Pancreas (tissue), 10 donors: ENCODE measurements at places on chromosomes 2 and 18.

DNA sequence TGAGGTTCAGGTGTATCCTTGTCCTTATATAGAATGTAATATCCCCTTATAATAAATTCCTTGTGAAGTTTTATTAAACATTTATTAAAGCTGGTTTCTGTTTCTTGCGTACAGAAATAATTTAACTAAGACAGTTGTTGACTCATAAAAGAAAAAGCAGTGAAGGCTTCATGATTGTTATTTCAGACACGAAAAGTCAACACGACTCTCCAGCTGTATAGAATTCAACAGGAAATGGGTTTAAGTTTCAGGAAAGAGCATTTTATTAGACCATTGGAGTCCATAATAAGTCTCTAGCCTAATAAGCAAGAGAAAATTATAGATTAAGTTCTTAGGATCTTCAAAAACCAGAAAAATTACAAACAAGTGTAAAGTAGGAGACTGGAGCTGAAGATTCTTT lies 62.2 kb downstream of the KCNE4 start:
- DNase-seq: no peak

DNA sequence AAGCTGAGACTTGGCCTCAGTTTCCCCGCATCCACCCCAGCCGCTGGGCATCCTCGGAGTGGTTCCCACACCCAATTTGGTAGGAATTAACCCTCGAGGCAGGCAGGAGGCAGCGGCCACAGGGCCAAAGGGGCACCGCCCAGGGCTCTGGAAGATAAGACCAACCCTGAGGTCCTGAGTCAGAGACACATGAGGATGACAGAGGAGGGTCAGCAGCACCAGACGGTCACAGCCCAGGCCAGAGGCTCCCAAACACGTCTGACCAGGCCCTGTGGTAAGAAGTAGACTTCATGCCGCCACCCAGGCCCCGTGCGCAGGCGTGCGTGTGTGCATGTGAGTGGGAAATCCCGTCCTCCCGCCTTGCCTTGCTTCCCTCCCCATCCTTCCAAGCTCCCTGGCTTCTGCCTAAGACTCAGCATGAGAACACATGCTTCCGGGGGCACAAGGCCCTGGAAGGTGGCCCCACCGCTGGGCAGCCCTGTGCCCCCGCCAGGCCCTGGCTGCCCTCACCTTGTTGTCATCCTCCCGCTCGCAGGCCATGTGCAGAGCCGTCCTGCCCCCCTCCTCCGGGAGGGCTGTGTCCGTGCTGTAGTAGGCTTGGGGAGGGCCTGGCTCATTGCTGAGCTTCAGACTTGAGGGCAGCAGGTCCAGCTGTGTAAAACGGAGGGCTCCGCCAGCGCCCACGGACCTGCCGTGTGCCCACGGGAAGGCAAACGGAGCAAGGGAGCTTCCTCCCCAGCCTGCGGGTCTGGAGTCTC lies 46.3 kb downstream of the ANKMY1 start:
- no peak for DNase-seq

DNA sequence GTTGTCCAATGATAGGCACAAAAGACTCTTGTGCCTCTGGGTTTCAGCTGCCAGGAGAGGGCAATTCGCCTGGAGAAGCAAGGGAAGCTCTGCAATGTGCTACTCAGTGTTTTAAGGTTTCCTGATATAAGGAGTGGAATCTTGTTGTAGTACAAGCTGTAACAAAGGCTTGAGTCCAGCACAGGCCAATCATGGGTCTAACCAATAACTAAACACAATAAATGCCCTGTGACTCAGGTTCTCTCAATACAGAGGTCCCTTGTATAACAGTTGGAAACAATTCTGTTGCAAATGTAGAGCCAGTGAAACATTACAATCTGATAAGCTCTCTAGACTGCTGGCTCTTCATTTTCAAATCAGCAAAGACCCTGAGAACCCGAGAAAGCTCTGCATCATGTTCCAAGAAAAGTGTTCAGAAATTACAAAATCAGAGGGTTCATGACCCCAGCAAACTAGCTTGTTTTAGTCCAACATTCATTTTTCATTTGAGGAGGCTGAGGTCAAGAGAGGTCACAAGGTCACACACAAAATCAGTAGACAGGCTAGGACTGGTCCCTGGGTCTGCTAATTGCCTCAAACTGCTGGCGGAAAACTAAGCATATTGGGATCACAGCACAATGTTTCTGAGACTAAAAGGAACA lies 59.0 kb upstream of the DNMT3A start:
- no peak for DNase-seq

DNA sequence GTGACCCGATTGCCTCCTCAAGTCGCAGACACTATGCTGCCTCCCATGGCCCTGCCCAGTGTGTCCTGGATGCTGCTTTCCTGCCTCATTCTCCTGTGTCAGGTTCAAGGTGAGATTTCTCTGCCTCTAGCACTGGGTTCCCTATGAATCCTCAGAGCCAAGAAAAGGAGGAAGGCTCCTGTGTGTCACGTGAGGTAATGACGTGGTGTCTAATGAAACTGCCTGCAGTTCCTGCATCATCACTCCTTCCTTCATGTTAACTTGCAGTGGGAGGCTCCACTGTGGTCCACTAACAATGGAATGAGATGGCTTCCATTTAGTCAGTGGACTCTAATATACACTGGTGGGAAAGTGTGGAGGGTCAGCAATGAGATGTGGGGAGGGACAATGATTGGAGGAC lies 559 bp downstream of the REG3G start:
- peak; percentile 26 for DNase-seq

DNA sequence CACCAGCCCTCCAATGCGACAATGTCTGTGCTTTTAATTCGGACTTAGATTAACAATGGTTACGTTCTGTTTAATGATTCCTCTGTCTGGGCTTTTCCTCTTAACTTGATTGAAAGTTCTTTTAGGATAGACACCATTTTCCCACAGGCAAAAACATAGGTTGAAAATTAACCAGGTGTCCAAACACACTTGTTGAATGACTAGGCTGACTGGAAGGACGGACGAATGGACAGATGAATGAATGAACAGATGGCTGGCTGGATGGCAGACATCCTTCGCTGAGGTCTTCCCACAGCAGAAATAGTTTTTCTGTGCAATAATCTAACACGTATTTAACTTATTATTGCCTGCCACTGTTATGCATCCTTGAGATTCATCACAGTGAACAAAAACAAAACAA lies 298.8 kb downstream of the SRBD1 start:
- DNase-seq: no peak

DNA sequence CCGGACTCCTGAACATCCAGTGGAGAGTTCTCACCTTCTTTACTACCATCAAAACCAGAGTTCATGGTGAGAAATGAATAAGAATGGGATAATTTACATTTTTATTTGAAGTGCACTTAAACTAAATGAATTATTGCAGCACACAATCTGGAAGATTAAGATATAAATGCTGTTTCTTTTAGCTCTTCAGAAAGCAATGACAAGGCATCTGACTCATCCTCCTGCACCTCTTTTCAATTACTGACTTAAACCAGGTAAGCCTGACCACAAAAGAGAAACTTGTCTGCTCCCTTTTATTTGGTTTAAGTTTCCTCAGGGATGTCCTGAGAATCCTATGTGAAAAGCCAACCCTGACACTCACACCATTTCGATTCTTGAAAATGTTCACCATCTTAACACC lies 720 bp upstream of the DSC2 start:
- no peak for DNase-seq

DNA sequence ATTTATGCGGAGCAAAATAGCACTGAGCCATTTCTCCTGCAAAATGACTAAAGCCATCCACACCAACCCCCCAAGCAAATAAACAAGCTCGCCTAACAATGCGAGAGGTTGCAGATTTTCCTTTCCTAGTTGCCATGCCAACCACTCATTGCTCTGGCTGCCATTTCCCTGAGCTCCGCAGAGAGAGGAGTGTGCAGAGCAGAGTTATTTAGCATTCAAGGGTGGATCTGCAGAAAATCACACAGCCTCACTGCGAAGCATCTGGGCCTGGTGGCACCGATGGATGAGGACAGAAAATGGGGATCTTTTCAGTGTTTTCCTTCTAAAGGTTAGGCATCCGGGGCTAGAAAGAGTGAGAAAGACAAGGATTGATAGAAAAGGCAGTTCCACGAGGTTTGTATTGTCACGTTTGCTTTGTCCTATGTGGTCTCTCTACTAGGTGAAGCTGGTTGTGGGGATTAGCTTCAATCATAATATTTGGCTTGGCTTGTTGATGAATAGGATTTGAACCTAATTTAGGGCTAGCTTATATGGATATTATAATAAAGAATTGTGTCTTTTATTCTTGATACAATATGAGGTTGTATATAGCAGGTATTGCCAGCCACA lies 110.2 kb upstream of the UNC80 start:
- no peak for DNase-seq

GRCh38 chr2:193895226-193895625 lies 1700.5 kb upstream of the TMEFF2 start:
- DNase-seq: no peak

DNA sequence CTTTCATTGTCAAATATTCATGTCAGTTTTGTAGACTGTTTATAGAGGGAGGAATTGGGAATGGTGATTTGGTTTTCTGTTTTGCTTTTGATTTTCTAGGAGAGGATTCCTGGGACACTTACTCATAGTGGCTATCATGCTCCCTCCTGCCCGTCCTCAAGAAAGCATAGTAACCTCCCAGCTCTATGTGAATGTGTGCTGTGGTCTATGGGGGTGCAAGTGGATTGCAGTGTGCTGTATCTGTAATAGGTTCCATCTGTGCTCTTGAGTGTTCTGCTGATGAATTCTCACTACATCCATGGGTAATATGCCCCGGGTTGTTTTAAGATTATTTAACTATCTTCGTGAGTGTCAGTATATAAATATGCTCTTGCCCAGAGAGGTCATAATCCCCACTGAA lies 811.3 kb downstream of the CNTNAP5 start:
- no peak for DNase-seq
